ENCODE measurements at places on chromosomes 1 and 21.
A peak's percentile ranks its signal among the peaks of the same experiment; 100 is the strongest.

DNA sequence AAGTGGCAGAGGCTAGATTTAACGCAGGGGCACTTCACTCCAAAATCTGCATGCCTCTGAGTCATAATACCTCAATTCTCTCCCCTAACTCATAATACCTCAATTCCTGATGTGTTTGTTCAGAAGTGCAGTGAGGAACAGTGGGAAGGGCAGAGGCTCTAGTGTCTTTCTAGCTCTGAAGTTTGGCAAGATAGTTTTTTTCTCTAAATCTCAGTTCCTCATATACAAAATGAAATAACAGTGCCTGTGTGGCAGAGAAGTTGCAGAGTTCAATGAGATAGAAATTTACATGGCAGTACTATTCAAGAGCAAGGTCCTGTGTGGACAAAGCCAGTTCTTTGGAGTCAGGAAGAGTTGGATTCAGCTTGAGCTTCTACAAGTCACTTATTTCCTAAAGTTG lies 9.8 kb downstream of the JUN start:
- no peak for DNase-seq

DNA sequence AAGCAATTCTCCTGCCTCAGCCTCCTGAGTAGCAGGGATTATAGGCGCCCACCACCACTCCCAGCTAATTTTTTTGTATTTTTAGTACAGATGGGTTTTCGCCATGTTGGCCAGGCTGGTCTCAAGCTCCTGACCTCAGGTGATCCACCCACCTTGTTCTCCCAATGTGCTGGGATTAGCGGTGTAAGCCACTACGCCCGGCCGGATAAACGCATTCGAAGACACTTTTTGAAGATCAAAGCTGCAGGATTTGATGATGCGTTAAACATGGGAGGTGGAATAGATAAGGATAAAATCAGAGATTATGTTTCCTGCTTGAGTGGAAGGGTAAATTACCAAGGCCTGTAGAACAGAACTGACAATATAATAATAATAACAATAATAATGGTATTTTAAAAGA lies 389.4 kb upstream of the POU3F1 start:
- DNase-seq = no peak

DNA sequence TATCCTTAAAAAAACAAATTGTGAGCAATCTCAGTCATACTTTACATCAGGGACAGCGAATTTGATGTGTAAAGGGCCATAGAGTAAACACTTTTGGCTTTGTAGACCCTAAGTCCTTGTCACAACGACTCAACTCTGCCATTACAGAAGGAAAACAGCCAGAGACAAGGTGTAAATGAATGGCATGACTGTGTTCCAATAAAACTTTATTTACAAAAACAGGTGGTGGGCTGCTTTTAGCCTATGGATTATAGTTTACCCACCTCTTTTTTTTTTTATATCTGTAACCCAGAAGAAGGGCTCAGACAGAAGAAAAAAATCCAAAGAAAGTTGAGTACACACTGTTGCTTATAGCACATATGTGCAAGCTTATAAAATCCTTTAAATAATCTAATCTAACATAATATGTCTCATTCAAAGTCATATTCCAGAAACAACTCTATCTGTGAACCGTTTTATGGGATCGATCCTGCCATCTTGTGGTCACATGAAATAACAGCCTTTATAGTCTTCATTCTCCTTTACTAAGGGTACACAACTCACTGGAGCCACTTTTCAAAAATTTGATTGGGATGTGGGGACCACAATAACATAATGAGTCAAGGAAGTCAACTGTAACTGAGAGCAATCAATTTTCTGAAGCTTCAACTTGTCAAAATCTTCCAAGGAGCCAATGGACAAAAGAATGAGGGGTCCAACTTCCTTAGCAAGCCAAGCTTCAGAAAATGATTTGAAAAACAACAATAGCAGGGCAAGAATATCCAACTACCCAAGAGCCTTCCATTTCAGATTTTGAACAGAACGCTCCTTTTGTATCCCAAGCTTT lies 142.2 kb upstream of the KRTAP19-8 start:
- no peak for DNase-seq

GRCh38 chr1:9371391-9371935 lies 78.8 kb downstream of the SPSB1 start:
- DNase-seq = no peak

GRCh38 chr21:34023691-34024373 lies 49.5 kb upstream of the MRPS6 start:
- DNase-seq = no peak

- DNase-seq = no peak
Observed at GRCh38 chr21:32015461-32016139, 142.8 kb downstream of the HUNK start.

DNA sequence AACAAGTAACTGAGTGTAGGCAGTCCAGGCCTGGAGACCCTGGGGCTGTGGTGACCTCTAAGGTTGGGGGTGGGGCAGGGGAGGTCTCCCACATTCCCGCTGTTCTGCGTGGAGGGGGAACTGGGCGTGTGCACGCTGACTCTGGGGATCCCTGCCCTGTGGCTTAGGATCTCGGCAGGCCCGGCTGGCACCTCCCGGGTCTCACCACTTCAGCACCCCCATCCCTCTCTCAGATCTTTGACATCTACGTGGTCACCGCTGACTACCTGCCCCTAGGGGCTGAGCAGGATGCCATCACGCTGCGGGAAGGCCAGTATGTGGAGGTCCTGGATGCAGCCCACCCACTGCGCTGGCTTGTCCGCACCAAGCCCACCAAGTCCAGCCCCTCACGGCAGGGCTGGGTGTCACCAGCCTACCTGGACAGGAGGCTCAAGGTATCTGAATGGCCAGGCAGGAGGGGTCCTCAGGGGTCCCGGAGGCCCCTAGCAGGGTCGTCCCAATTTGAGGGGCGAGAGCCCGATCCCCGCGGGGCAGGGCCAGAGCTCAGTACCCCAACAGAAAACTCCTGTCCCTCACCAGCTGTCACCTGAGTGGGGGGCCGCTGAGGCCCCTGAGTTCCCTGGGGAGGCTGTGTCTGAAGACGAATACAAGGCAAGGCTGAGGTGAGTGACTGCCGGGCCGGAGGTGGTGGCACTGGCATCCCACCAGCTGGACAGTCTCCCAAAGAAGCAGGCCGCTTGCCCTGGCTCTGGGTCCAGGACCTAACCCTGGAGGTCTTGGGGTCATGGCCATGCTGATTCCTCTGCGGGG lies 68.7 kb downstream of the TRIM11 start:
- no peak for DNase-seq

- peak; percentile 80 for DNase-seq
Observed at GRCh38 chr1:39258146-39258924, 53.8 kb downstream of the MACF1 start.

GRCh38 chr1:214241060-214241459 lies 39.9 kb upstream of the SMYD2 start:
- no peak for DNase-seq

DNA sequence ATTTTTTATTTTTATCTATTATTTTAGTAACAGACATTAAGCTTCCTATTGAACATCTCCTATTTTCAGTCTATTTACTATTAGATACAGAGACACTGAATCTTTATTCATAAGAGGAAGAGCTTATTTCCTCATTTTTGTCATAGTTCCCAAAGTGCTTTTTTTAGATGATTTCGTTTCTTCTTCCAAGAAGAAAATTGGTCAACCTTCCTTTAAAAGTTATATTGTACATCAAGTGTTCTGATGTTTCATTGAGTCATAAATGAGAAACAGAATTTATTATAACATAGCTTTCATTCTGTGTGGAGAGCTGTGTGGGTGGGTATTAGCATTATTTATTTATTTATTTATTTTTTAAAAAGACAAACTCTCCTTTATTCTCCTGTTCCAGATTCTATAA lies 50.6 kb upstream of the BACH1 start:
- no peak for DNase-seq

GRCh38 chr1:36513676-36514473 lies 31.2 kb upstream of the CSF3R start:
- DNase-seq = no peak

- no peak for DNase-seq
Observed at GRCh38 chr1:41874151-41874719, 44.5 kb downstream of the HIVEP3 start.

- no peak for DNase-seq
Observed at GRCh38 chr1:202086579-202087350, 36.0 kb upstream of the GPR37L1 start.

GRCh38 chr1:116018007-116018406 lies 41.7 kb downstream of the SLC22A15 start:
- DNase-seq = no peak

- no peak for DNase-seq
Observed at GRCh38 chr1:43477716-43478115, 24.0 kb upstream of the HYI start.

- DNase-seq = no peak
Observed at GRCh38 chr1:198328458-198329032, 171.7 kb downstream of the NEK7 start.

GRCh38 chr1:52900402-52900801 lies 21.1 kb downstream of the ECHDC2 start:
- DNase-seq = no peak

- DNase-seq = no peak
Observed at GRCh38 chr1:153368495-153368894, 6.9 kb downstream of the S100A12 start.

DNA sequence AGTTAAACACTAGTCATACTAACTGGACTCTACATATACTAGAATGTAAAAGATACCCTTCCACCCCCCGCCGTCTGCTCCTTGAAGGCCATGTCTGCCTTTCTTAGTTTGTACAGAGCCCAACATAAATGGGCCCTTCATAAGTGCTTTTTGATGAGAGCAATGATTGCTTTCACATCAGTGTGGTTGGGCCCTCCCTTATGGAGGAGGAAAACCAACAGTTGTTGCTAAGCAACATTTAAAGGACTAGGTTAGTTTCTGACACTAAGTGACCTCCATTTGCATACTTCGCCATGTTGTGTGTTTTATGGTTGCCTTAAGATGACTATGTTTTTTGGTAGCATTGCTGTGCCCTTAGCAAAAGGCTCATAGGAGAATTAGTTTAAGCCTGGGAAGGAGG lies 182.0 kb upstream of the SGIP1 start:
- DNase-seq = no peak

DNA sequence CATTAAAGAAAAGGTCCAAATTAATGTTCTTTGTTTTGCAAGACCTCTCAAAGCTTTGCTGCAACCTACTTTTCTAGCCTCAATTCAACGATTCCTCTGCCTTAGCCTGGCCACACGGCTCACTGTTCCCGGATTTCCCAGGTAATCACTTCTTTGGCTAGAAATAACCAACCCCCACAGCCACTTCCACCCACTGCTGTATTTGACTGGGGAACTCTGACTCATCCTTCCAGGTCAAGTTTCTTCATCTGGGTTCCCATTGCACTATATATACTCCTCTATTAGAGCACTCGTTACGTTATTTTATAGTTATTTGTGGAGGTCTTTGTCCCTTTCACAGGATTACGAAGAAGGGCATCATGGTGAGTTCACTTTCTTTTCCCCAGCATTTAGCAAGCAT lies 185.9 kb downstream of the CACNA1E start:
- DNase-seq = no peak

GRCh38 chr1:50368179-50369007 lies 54.9 kb downstream of the DMRTA2 start:
- peak; percentile 43 for DNase-seq

DNA sequence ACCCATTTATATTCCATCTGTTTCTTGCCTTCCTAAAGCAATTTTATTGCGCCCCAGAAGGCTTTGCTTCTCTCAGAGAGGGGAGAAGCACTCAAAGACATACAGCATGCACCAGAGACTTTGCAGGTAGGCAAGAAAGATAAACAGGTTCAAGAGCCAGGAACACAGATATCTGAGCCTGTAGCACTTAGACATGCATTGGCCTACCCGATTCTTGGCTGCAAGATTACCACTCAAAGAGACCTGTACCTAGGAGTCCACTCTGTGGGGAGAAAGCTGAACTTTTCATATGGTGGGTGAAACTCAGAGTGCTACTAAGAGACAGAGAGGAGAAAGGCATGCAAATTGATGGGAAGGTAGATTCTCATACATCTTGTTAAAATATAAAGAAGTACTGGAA lies 609.4 kb upstream of the PKN2 start:
- no peak for DNase-seq

DNA sequence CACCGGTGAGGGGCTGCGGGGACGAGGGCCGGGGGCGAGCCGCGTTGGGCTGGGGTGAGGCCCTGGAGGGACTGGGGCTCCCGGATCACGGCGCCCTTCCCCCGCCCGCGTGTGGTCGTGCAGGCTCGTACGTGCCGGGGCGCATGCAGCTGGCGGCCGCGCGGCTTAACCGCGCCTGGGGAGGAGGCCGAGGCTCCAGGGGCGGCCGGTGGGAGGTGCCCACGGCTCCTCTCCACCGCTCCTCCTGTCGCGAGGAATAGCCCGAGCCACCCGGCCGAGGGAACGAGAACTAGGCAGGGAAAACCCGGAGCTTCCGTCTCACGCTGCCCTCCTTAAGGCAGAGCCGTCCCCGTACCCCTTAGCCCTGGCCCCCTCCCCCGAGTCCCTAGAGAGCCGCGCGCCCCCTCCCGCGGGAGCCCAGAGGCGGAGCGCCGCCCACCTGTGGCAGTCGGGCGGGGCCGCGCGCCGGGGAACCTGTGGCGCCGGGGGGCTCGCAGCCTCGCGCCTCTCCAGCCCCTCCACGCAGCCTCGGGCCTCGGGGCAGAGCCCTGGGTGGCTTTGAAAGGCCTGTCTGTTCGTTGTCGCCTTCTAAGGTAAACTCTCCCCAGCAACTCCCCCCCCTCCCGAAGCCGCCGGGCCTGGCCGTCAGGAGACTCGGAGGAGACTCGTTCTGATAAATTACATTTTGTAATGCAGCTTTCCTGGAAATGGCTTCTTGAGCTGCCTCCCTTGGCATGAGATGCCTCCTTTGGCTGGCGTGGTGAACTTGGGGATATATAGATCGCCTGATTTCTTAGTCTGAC lies 746 bp downstream of the AK4 start:
- peak; percentile 77 for DNase-seq

DNA sequence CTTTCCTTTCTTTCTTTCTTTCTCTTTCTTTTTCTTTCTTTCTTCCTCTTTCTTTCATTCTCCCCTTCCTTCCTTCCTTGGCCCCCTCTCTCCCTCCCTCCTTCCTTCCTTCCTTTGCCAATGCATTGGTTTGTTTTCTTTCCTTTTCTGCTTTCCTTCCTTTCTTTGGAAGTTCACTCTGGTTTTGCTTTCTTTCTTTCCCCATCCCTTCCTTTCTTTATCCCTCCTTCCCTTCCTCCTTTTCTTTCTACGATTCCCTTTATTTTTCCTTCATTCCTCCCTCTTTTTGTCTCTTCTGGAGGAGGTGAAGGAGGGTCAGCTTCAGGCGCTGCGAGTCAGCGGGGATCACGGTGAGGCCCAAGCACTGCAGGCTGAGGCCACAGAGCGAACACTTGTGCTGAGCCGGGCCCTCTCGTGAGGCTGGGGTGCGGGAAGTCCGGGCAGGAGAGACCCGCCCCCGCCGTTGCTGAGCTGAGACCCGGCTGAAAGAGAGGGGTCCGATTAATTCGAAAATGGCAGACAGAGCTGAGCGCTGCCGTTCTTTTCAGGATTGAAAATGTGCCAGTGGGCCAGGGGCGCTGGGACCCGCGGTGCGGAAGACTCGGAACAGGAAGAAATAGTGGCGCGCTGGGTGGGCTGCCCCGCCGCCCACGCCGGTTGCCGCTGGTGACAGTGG lies 1.5 kb downstream of the SIM2 start:
- DNase-seq = peak; percentile 9

All from activated CD4-positive, alpha-beta T cell treated with anti-CD3 and anti-CD28 coated beads, Interleukin-2, amount 50 U/mL, for 48 hours (primary cell).